ENCODE measurements at places on chromosomes 11 and 22.

DNA sequence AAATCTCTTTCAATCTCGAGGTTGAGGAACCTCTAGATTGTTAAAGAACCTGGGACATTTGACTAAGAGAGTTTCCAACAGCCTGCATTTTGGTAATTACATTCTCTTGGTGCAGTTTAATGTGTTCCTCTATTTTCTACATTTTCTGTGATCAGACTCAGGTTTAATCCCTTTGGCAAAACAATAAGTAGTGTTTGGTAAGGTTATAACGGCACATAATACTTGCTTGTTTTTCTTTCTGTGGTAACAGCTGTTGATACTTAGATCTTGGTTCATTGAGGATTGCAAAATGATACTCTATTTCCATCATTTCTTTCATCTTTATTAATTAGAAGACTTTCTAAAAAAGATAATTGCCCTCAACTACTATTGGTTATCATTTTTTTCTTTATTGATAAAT is 271.3 kb downstream of the SBF2 start:
- no peak for DNase-seq

GRCh38 chr22:34045311-34045710 is 125.0 kb upstream of the LARGE1 start:
- no peak for DNase-seq

GRCh38 chr11:63719987-63720386 is 38.7 kb downstream of the RTN3 start:
- no peak for DNase-seq

GRCh38 chr22:27192135-27192829 is 534.9 kb downstream of the MIAT start:
- DNase-seq, result no peak

DNA sequence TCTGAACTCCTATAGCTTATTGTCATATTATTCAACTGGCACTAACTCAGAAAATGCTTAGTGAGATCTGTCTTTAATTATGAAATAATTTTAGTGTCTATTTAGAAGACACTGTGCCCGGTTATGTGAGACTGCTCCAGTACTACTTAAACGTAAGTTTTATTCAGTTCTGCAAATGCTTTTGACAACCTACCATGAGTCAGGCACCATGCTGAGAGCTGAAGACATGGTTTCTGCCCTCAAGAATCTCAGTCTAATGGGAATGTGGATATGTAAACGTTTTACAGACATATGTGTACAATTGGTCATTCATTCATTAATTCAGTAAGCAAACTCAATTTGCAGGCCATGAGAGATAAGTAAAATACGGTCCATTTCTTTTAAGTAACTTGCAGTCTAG is 40.0 kb downstream of the DCUN1D5 start:
- DNase-seq, result no peak
